ENCODE measurements at places on chromosomes 1 and 21.

GRCh38 chr1:15226388-15227255 is 20.4 kb upstream of the FHAD1 start:
- no peak for DNase-seq

- no peak for DNase-seq
Observed at GRCh38 chr1:1354271-1355247, 3.8 kb downstream of the MXRA8 start.

- no peak for DNase-seq
Observed at GRCh38 chr1:192401825-192402224, 85.0 kb downstream of the RGS21 start.

DNA sequence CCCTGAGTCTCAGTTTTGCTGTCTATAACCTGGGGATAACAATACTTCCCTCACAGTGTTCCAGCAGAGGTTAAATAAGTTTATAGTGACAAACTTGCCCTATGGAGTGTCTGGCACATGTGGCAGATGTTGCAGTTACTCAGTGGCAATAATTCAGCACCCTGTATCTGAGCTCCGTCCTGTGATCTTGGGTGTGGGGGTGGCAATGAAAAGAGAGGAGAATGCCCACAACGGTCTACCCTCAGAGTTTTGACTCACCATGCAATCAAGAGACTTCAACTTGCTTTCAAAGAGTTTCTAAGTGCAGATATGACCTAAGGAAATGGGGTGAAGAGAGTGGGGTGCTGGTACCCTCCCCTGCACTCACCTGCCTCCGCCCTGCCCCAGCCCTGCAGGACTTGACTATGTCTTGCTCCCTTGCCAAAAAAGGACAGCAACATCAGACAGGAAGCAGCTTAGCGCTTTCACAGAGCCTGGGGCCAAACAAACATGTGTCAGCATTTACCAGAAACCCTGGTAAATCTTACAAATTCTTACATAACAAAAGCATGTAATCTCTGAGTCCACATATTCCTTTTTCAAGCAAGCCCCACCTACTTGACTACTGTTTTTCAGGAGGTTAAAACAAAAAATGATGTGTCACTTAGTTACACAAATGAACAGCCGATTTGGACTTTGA is 185.1 kb upstream of the CAMK1G start:
- DNase-seq: no peak

GRCh38 chr1:229563241-229563640 is 4.7 kb upstream of the ABCB10 start:
- DNase-seq: no peak

- DNase-seq: no peak
Observed at GRCh38 chr1:238647877-238648276, 738.5 kb upstream of the CHRM3 start.

DNA sequence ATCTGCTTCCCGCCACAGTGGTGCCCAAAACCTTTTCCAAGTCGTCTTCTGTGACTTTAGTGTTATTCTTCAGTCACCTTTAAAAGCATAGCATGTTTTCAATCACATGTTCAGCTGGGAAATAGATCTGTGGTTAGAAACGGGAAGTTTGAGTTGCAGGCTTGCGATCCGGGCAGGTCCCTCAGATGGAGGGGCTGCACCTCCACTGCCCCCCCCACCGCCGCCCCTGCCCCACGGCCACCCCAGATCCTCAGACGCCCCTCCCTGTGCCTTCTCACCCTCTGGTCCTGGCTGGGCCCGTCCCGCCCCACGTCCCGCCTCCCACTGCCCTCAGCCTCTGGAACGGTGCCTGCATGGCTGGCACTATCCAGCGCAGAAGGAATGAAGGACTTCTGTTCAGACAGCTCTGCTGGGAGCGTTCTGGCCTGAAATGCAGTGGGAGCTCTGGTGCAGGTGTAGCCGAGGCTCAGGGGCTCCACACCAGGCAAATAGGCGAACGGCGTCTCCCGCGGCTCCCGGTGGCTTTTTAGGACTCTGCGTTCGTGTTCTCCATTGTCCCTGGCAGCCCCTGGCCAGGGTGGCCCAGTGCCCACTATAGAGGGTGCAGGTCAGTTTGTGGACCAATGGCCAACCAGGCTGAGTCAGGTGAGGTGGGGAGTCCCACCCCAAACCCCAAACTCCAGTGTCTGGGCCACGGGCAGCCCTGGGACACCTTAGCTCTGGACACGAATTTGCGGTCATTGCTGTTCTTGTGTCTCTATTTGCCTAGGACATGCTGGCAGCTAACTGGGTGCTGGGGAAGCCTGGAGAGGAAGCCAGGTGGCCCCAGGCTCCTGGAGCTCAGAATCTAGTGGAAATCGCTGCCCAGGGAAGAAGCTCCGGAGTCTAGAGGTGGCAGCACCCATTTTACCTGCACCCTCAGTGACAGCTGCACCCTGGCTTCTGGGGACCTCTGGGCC is 67.1 kb downstream of the FAAP20 start:
- DNase-seq: no peak

DNA sequence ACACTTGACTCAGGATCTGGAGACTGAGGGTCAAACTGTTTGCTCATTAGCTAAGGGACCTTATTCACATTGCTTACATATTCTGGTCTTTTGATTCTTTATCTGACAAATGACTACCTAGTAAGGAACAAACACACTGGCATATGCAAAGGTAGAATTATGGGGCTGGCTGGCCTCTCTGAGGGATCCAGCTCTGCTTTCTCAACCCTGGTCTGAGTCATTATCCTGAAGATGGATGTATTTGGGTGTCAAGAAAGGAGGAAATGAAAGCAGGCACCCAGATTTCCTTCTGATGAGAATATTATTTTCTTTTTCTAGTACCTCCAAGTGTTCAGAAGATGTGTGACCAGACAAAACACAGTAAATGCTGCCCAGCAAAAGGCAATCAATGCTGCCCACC is 6.0 kb downstream of the SMCP start:
- DNase-seq: no peak

DNA sequence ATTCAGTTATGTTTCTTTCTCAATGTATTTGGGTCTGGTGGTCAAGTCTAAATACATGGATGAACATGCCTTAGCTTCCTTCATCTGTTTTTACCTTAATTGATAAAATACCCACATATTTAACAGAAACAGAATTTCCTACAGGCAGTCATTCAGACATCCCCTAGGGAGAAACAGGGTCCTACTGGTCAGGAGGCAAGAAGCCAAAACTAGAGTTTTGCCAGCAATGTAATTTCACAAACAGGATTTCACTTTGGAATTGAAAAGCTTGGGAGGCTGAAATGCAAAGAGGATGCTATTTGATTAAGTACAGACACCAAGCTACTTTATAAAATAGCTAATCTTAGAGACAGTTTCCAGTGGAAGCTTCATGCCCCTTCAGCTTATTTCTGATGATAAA is 224.2 kb downstream of the SIPA1L2 start:
- DNase-seq: no peak

DNA sequence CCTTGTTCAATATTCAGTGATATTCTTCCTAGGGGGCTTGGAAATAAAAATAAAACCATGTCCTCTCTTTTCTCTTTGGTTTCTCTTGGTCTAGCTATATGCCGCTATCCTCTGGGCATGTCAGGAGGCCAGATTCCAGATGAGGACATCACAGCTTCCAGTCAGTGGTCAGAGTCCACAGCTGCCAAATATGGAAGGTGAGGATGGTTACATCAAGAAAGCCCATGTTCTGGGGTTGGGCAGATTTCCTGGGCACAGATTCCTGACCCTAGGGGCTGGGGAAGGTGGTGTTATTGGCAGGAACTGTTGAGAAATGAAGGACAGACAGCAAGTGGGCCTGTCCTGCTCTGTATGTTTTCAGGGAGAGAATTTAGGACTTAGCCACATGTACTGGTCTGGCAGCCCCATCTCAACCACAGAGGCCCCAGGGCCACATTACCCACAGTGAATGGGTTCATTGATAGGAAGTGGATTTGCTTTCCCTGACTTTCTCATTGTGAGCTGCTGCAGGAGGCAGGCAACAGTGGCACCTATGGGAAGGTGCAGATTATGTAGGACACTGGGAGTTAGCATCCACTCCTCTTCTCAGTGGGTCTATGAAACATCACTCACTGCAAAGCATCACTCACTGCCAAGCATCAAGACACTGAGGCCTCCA is 37.4 kb upstream of the HSD17B7 start:
- no peak for DNase-seq

GRCh38 chr1:150132372-150132771 is 17.3 kb upstream of the PLEKHO1 start:
- DNase-seq: no peak

DNA sequence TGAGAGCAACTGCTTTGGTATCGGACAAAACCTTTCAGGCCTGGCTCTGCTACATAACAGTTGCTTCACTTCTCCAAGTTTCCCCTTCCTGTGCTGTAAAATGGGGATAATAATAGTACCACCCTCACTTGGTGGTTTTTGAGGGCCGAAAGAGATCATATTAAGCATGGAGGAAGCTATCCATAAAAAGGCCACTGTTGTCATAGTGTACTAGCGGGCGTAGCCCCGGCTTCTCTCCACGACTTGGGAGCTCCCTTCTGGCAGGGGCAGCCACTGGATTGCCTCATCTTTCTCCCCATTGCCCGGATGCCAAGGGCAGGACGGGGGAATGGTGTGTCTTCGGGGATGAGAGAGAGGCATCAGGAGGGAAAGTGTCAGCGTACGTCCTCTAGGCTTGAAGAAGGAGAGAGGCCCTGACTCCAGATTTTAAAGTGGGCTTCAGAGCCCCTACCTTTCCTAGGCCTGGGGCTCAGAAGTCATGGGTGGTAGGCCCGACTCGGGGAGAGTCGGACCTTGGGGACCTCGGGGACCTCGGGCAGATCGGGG is 548 bp upstream of the MFSD2A start:
- no peak for DNase-seq

- DNase-seq: no peak
Observed at GRCh38 chr1:41874151-41874719, 44.5 kb downstream of the HIVEP3 start.

DNA sequence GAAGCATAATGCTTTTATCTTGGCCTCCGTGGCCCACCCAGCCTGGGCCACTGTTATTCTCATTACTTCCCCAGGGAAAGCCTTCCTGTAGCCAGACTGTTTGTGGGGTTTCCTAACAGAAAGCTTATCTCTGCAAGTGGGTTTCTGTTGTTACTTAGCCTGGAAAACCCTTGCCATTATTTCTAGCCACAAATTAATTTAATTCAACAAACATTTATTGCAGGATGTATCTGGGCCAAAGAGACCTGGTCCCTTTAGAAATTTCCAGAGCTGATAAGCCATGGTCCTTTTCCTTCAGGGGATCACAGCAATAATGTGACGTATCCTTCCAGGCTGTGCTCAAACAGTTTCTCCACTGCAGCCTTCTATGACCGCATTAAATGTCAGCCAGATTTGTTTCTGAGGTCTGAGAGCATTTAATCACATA is 20.9 kb downstream of the TNN start:
- no peak for DNase-seq

GRCh38 chr1:9573723-9574122 is 15.0 kb upstream of the TMEM201 start:
- DNase-seq: no peak

- no peak for DNase-seq
Observed at GRCh38 chr21:17441370-17441769, 71.5 kb upstream of the CXADR start.

DNA sequence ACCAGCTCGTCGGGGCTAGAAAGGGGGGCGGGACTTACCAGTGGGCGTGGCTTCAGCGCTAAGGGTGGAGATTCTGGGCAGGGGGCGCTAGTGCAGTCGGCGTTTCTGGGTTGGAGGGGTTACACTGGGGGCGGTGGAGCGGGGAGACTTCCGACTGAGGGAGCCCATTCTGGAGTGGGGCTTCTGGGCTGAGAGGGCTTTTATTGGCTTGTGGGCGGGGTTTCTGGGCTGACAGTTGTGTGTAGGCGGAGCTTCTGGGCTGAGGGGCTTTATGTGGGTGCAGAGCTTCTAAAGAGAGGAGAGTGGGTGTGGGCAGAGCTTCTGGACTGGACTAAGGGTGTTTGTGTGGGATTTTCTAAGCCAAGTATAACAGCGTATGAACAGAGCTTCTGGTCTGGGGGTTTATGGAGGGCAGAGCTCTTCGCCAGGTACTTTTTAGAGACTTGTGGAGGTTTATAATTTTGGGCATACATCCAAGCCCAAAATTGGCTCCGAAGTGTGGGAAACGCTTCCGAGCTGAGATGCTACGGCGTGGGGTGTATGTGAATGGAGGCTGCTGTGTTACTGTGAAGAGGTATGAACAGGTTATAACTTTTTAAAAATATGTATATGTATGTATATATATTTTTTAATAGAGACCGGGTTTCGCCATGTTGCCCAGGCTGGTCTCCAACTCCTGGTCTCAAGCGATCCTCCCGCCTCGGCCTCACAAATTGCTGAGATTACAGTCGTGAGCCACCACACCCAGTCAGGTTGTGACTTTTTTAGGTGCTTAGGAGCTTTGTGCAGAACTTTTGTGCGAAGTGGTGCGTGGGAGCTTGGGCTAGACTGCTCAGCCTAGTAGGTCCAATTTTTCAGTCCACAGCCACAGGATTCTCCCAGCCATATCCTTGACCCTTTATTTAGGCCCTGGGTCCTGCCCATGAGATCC is 825 bp downstream of the TMEM39B start:
- no peak for DNase-seq

Data from activated naive CD4-positive, alpha-beta T cell treated with anti-CD3 and anti-CD28 coated beads, Interleukin-2, amount 50 U/mL, for 72 hours (primary cell).